ENCODE measurements at places on chromosomes 4 and X.
A peak's percentile ranks its signal among the peaks of the same experiment; 100 is the strongest.

GRCh38 chr4:180356766-180357165 is 1886.4 kb upstream of the TENM3 start:
- no peak for DNase-seq

GRCh38 chr4:115668396-115668795 is 555.0 kb upstream of the NDST4 start:
- no peak for DNase-seq

DNA sequence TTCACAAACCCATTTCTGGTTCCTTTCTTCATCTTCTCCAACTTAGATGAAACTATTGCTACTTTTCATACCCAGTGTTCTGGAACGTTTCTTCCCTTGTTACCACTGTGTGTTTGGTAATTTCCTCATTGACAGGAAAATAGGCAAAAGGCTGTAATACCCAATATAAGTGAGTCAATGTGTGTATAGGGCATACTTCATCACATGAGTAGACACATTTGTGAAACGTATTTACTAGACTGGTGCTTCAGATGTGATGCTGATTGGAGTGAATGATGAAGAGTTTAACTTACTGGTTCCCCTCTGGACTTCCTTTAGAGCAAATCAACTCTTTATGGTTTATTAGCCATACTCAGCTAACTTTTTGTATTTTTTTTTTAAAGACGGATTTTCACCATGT is 195.1 kb upstream of the ATP6AP2 start:
- no peak for DNase-seq

DNA sequence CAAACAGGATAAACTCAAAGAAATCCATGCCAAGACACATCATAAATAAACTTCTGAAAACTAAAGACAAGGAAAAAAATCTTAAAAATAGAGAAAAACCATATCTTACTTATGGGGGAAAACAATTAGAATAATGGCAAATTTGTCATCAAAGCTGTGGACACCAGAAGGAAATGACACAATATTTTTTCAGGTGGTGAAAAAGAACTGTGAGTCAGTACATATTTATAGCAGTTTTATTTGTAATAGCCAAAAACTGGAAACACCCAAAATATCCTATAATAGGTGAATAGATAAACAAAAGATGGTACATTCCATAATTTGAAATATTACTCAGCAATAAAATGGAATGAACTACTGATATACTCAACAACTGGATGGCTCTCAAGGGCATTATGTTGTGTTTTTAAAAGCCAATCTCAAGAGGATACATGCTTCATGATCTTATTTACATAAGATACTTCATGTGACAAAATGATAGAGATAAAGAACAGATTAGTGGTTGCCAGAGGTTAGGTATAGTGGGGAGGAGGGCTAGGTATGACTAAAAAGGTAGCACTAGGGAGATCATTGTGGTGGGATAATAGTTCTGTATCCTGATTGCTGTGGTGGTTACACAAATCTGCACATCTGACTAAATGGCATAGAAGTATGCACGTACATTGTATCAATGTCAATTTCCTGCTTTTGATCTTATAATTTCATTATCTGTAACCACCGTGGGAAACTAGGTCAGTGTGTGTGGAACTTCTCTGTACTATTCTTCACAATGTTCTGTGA is 191.9 kb downstream of the PPP1R2C start:
- DNase-seq: no peak

- no peak for DNase-seq
Observed at GRCh38 chr4:10054571-10055041, 33.3 kb upstream of the SLC2A9 start.

- DNase-seq: peak; percentile 9
Observed at GRCh38 chr4:54687887-54688841, 30.4 kb downstream of the KIT start.

DNA sequence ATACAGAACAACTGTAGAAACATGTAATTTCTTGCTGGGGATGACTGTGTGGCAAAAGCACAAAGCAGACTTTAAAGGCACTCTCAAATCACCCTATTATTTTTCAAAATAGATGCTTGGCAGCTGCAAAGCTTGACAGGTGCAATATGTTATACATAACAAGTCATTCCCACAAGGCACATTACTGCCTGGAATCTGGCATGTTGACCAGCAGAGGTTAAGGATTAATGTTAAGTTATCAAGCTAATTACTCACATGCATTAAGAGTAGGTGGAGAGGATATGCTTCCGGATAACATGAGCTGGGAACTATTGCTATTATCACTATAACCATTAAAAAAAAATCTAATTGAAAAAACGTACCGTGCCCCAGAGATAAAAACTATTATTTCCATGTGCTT is 17.8 kb downstream of the ANOS1 start:
- DNase-seq: no peak

DNA sequence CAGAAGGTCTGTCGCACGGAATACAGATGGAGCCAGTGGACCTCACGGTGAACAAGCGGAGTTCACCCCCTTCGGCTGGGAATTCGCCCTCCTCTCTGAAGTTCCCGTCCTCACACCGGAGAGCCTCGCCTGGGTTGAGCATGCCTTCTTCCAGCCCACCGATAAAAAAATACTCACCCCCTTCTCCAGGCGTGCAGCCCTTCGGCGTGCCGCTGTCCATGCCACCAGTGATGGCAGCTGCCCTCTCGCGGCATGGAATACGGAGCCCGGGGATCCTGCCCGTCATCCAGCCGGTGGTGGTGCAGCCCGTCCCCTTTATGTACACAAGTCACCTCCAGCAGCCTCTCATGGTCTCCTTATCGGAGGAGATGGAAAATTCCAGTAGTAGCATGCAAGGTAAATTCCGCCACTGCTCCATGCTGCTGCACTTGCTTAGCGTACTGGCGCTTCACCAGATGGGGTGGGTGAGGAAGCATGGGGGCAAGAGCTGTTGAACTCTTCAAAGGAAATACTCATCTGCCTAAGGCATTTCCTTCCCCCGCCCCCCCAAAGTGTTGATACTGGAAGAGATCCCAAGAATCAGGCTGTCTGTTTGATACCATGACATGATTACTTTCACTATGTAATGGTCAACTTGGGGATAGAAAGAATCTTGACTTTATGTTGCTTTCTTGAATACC is 24.8 kb downstream of the KLF3 start:
- no peak for DNase-seq

DNA sequence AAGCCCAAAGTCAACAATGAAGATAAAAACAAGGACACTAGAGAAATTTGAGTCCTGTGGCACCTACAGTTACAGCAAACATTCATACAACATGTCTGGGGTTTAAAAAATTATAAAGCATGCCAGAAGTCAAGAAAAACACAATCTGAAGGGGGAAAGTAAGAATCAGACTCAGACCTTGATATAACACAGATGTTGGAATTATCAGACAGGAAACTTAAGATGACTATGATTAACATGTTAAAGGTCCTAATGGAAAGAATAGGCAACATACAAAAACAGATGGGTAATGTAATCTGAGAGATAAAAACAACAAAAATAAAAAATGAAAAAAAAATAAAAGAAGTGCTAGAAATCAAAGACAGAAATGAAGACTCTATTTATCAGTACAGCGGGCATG is 446.5 kb downstream of the SPRY1 start:
- no peak for DNase-seq

DNA sequence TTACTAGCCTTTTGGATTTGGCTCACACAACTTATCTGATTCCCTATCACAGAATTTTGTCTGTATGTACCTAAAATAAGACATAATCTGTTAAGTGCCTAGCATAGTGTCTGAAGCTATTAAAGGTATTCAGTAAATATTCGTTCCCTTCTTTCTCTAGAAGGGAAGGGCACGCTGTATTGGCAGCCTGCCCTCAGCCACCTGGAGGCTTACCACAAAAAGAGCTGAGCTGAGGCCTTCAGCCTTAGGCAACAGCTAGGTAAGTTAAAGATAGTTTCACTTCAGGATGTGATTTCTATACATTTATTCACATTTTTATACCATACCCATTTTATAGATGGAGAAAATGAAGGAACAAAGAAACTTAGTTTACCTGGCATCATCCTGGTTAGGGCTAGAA is 400.0 kb upstream of the LCORL start:
- DNase-seq: no peak

DNA sequence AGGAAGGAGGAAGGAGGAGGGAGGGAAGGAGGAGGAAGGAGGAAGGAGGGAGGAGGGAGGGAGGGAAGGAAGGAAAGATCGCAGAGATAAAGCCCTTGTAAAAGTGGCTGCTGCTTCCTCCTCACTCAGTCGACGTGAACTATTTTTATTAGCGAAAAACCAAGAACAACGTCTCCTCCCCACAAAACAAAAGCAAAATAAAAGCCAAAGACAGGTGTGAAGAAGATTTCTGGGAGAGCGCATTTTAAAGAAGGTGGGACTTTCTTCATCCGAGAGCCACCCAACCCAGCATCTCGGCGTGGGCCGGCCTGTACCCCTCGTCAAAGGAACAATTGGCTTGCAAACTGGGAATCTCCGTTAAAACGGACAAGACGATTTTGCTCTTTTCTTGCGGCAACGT is 40.7 kb upstream of the ASMTL start:
- no peak for DNase-seq

- no peak for DNase-seq
Observed at GRCh38 chr4:15719506-15719905, 16.6 kb downstream of the BST1 start.

DNA sequence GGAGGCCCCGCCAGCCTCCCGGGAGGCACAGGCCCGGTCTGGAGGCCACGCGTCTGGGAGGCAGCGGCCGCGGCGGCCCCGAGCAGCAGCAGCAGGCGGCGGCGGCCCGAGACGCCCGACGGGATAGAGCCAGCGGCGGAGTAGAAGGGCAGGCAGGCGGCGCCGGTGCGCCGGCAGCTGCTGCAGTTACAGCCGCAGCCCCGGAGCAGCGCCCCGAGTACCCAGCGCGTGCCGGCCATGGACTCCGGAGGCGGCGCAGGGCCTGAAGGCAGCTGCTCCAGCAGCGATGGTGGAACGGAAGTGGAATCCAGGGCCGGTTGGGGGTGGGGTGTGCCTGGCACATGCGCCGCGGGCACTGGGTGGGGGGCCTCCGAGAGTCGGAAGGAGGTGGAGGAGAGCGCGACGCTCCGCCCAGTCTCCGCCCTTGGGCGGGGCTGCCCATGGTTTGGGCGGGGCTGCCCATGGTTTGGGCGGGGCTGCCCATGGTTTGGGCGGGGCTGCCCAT is at the start of gene GRSF1:
Gene GRSF1, minus strand, starts transcription at position 302 of the 505 bp plus-strand sequence. Its CDS starts 63 bp downstream, at position 239.
- peak; percentile 34 for DNase-seq

GRCh38 chr4:173793937-173794510 is 264.0 kb upstream of the HAND2 start:
- DNase-seq: no peak

DNA sequence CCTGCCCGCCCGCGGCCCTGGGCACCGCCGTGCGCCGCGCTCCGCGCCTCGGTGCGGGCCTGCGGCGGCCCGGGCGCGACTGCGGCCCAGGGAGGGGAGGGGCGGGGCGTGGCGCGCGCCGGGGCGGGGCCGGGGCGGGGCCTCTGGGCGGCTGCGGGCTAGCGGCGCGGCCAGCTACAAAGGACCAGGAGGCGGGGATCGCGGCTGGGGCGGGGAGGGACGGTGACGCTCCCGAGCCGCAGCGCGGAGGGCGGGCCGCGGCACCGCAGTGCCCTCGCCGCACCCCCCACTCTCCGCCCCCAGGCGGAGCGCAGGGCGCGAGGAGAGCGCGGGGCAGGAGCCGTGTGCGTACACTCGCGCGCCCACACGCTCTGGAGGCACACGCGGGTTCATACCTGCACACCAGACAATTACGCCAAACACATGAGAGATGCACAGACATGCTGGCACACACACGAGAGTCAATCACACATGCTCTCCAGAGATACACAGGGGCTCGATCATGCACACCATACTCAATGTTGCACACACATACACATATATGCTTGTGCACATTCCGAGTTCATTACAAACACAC is at the start of gene CRMP1:
Gene CRMP1, minus strand, starts transcription at position 83 of the 577 bp plus-strand sequence. CDS start 117 bp downstream, outside the sequence.
- no peak for DNase-seq

DNA sequence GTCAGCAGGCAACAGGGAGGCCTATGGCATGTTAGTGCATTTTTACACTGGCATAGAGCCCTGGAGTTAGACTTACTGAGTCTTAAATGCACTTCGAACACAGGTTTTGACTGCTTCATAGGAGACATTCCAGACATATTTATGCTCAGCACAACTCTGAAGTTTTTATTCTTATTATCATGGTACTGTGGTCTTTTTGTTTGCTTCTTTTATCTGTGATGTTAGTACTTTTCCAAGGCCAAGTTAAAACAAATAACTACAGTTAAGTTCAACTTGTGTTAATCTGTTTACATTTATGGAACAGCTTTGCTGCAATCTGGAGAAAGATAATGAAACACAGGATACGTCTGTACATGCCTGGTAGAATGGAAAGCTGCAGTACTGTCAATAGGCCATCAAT is 76.5 kb downstream of the COL4A5 start:
- no peak for DNase-seq

GRCh38 chr4:11079171-11079570 is 349.5 kb downstream of the HS3ST1 start:
- no peak for DNase-seq

GRCh38 chr4:16665942-16666551 is 232.4 kb downstream of the LDB2 start:
- DNase-seq: no peak

DNA sequence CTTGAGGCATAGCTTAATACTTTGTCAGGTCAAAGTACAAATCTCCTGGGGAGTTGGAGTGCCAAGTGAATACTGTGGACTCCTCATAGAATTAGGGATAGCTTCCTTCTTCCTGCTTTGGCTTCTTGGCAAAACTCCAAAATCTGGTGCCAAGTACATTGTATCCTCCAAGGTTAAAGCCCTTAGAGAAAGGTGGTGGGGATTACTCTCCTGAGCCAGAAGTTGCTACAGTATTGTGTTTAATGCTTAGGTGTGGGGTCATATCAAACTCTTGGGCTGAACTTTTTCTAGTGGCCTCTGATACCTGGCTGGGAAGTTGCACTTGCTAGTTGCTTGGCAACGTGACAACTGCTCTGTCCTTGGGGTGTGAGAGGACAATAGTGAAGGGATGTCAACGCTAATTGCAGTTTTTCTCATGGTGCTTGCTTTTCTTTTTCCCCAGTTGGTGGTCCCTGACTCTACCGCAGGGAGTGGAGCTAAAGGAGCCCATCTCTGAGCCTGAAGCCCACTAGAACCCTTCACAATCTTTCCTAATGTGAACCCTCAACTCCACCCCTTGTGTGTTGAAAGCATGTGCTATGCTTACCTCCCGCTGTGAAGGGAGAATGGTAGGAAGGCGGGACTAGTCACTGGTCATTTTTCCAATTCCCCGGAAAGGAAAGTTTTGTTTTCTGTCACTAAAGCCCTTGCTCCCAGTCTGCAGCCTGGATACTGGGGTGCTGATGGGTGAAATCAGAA is 35.5 kb downstream of the DLG3 start:
- DNase-seq: no peak

DNA sequence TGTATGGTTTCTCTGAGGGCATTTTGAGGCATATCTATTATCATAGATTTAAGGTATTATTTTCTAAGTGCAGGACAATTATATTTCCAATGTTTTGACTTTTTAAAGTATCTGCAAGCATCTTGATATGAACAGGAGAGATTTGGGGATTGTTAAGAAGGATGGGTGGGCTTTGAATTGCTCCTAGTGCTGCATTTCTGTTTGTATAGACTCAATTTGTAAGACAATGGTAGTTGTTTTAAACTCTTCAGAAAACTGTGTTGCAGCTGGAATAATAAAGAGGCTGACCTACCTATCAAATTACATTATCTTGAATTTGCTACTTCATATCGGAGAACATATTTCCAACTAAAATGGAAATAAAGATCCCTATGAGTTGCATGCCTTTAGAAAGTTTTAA is 570.3 kb downstream of the ADGRL3 start:
- DNase-seq: no peak
